ENCODE measurements at places on chromosomes 12 and 14.

DNA sequence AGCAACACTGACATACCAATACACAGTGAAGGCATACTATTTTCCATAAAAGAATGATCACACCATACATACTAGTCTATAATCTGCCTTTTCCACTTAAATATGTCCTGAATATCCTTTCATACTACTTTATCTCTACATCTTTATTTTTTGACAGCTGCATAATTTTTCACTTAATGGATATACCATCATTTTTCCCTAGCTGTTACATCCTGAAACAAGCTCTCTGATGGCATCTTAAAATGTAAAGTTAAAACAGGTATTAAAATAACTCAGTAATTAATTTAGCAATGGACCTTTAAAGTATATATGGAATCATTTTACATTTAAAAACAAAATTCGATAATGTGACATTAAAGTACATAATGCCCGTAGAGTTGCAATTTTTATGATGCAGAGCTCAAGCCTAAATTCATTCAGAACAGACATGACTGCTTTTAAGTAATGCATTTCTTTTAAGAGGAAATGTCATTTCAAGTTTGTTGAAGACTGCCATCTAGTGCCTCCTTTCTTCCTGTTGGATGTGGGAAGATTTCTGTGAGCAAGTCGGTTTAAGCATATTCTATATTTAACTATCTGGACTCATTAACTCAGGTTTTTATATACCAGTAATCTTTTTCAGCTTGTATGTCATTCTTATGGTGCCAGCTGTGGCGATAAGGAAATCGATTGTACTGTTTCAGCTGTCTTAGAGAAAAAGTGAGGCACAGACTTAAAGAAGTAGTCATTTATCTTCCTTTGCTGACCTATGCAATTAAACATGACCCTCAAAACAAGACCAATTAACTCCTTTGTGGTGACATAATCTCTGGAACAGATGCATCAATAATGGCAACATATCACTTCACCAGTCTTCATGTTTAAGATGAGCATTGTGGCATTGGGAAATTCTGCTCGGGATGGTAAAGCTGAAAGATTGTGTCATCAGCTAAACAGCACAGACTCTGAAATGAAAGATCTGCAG lies 20.3 kb downstream of the PRICKLE1 start:
- no peak for DNase-seq

DNA sequence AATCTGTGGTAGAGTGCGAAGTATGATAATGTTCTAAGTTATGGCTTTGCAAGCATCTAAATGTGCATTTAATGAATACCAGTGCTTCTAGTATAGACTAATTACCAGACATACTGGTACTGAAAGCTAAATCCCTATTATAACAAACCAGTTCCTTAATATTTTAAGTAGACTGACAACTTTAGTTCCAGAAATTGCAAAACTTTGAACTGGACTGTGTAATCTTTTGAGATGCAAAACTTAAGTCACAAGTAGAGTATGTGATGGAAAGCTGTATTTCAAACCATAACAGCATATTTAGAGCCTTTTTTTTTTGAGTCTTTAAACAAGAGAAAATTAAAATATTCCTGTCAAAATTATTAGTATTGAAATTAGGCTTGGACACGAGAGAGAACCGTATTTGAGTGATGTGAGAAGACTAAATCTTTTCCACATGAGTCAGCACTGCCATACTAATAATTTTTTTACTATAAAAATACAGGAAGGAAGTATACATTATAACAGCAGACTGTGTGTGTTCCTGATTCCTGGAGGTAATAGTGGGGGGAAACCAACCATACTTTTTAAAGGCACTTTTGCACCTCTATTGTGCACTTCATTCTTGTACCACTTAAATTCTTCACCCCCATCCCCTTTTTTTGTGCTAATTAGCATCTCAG lies 45.5 kb downstream of the PPM1A start:
- DNase-seq: no peak

DNA sequence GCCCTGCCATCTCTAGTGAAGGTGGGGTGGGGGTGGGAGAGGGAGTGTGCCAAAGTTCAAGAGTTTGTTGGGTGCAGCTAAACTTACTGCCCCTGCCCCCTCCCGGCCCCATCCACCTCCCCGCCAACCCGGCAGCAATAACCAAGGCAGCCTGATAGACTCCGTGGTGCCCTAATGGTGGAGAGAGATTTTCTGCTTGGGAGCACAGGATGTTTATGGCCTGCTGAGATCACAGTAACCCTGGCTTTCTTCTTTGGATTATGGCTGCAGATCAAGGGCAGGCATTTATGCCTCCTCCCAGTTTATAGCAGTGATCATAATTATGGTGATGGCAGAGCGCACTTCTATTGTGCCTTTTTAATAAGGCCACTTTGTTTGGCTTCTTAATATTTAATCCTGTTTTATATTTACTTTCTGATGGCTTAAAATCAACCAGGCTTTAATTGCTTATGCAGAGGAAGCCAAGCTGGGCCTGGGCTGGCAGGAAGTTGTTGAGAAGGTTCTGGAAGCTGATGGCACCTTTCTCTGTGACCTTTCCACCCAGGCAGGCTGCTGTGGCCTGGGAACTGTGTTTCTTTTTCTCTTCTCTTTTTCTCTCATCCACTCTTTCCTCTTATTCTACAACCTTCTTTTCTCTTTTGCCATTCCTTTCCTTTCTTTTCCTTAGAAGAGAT lies 256.8 kb upstream of the FKBP4 start:
- no peak for DNase-seq

DNA sequence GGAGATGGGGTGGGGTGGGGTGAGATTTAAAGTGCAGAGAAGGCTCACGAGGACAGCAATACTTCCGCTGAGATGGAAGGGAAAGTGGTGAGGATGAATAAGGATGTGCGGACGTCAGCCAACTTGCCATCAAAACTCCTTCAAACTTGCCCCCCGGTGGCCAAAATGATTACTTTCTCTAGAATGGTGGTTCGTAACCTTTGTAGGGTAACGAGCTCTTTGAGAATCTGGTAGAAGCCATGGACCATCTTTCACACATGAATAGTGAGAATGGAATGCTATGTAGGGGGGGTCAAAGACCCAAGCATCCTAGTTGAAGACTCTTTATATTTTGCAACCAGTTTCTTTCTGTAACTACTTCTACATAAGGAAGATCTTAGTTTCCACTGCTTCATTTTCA lies 245.9 kb upstream of the DDHD1 start:
- no peak for DNase-seq

DNA sequence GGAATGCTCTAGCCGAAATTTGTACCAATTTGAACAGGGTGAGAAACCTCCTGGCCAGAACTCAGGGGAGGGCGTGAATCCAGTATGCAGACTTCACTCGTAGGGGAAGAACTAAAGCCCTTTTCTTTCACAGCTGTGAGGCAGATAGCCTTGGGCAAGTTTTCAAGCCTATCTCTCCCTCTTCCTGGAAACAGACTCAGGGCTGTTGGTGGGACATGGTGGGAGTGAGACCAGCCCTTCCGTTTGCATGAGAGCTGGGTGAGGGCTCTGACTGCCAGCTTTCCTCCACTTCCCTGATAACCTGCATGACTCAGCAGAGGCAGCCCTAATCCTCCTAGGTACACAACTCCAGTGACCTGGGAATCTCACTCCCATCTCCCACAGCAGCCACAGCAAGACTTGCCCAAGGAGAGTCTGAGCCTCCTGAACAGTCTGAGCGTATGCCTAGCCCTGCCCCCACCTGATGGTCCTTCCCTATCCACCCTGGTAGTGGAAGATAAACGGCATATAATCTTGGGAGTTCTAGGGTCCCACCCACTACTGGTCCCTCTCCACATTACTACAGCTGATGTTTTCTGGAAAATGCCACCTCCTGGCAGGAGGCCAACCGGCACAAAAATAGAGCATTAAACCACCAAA lies 170.1 kb upstream of the AMIGO2 start:
- DNase-seq: no peak
